Activated naive CD4-positive, alpha-beta T cell treated with anti-CD3 and anti-CD28 coated beads, Interleukin-2, amount 10 ng/mL, durations not matched to agents 7 days and 5 days (primary cell): ENCODE measurements at places on chromosomes 6 and 20.

DNA sequence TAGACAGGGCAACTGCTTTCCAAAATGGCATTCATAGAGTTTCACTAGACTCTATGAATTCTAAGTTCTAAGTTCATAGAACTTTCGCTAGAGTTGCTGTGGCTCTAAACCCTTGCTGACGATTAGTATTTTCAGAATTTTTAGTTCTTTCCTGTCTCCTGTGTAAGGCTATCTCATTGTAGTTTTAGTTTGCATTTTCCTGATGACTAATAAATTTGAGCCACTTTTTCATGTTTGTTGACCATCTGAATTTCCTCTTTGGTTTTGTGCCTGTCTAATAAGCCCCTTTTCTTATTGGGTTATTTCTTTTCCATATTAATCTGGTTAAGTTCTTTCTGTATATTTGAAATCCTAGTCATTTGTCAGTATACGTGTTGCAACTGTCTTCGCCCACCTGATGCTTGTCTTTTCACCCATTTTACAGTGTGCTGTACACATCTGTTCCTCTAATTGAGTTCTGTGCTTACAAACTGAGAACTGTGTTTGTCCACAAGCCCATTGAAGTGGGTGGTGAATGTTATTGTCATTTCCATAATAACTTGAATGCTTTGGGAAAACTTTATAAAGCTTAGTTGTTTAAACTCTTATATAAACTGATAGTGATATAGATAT lies 177.7 kb upstream of the CDYL start:
- no peak for DNase-seq

DNA sequence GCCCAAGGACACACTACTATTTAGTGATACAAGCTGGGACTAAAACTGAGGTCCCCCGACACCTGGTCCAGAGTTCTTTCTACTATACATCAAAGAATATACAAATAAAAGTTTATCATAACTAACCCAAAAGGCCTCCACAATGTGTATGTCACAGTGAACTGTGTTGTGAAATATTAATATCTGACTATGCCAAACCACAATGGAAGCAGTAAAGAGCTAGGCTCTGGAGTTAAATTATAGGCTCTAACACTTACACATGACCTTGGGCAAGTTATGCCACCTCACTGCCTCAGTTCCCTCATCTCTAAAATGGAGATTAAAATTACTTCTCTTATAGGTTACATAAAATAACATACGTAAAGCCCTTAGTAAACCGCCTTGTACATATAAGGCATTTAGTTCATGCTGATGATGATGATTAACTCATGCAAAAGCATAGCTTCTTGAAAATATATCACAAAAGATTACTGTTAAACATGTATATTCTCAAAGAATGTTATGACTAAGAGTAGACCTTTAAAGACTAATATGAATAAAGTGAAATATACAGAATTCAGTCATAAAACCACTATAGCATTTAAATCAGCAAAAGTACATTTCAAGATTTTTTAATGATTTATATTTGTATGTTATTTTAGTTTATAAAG lies 5.7 kb downstream of the SUPT3H start:
- no peak for DNase-seq

- no peak for DNase-seq
These were observed 291.2 kb downstream of the CDH26 start for GRCh38 chr20:60249436-60249835.

DNA sequence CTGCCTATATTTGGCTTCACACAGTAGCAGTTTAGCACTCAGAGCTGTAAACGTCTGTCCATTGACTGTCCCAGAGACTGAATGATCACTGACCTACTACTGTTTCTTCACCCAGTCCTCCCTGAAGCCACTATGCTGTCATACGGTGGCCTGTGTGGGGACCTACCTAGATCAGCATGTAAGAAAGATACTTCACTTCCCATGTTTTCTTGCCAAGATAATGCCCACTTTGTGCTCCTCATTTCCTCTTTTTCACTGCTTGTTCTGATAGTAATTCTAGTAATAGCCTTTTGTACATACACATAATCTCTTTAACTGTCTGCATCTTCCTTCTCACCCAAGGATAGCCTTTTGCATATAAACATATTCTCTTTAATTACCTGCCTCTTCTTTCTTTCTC lies 109.9 kb upstream of the TIAM2 start:
- no peak for DNase-seq

GRCh38 chr6:57324538-57324937 lies 7.1 kb downstream of the PRIM2 start:
- DNase-seq: no peak

DNA sequence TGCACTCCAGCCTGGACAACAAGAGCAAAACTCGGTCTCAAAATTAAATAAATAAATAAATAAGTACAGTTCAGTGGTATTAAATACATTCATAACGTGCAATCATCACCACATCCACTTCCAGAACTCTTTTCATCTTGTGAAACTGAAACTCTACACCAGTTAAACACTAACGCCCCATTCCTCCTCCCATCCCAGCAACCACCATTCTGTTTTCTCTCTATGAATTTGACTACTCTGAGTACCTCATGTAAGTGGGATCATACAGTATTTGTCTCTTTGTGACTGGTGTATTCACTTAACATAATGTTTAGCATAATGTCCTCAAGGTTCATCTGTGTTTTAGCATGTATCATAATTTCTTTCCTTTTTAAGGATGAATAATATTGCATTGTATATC lies 29.1 kb upstream of the SCML4 start:
- peak; percentile 64 for DNase-seq

- DNase-seq: no peak
These were observed 120.2 kb downstream of the TINAG start for GRCh38 chr6:54428431-54428830.

- DNase-seq: no peak
These were observed 3.3 kb downstream of the APCDD1L start for GRCh38 chr20:58511861-58512260.

DNA sequence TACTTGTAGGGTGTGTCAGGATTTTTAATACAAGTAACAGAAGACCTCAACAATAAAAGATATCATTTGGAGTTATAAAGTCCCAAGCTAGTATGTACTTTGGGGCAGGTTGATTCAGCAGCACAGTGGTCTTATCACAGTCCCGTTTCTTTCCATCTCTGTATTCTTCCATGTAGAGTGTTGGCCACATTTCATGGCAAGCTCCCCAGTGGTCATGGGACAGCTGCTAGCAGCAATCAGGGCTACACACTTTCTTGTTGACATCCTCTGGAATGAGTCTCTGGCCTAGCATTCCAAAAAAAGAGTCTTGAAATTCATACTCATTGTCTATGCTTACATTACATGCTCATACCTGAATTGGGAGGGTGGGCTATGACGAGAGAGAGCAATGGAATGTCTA lies 53.2 kb downstream of the SOBP start:
- no peak for DNase-seq

GRCh38 chr20:50296450-50297375 lies 106.1 kb downstream of the CEBPB start:
- DNase-seq: no peak

DNA sequence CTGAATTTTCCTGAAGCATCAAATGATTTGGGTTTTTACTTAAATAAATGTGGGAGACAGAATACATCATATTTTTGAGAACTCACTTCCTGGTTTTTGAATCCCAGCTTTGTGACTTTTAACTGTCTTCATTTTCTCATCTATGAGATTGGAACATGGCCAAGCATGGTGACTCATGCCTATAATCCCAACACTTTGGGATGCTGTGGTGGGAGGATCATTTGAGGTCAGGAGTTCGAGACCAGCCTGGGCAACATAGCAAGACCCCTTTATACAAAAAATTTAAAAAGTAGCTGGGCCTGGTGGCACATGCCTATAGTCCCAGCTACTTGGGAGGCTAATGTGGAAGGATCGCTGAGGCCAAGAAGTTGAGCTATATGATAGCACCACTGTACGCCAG lies 122.3 kb downstream of the QKI start:
- DNase-seq: no peak

DNA sequence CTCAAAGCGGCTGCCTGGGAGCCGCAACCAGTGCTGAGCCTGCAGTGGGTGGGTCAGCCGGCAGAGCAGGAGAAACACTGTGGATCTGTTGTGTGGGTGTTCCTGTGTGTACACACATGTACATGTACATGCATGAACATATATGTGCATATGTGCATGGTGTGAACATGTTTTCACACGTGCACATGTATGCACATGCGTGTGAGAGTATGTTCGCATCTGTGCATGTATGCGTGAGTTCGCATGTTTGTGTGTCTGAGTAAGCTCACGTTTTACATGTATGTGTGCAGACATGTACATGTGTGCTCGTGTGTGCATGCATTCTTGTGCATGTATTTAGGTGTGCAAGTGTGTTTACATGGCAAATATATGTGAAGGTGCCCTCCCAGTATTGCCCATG lies 302.6 kb downstream of the CDH4 start:
- DNase-seq: no peak

DNA sequence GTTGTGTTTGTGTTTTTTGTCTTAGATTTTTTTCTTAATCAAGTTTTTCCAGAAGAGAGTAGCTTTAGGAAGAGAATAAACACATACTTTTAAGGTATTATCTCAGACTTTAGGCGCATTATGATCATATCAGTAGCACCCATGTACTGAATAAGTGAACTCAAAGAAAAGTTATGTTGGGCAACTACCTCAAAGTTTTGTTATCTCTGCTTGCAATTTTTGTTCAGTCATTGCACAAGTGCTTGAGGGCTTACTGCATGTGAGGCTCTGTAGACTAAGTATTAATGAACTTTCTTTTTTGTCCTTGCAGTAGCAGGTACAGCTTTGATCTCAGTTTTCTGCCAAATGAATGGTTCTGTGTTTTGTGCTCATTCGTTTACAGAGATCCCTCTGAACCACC lies 189.0 kb downstream of the SLC16A10 start:
- DNase-seq: no peak

- DNase-seq: peak; percentile 64
These were observed 862 bp downstream of the UCKL1 start for GRCh38 chr20:63955281-63955826.

- DNase-seq: peak; percentile 52
These were observed 104.6 kb upstream of the EXOC2 start for GRCh38 chr6:797479-798077.

DNA sequence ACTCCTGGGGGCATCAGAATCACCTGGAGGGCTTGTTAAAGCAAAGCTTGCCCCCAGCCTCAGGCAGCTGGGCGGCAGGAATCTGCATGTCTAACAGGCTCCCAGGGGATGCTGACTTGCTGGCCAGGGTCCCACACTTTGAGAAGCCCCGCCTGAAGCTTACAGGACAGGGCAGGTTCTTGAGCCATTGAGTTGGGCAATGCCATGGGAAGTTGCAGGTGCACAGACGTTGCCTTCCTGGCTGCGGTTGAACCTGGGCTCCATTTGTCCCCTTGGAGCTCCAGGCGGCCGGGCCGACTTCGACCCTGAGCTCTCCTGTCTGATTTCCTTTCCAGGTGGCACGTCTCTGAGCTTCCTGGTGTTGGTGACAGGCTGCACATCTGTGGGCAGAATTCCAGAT lies 46.8 kb downstream of the SYNJ2 start:
- DNase-seq: no peak

DNA sequence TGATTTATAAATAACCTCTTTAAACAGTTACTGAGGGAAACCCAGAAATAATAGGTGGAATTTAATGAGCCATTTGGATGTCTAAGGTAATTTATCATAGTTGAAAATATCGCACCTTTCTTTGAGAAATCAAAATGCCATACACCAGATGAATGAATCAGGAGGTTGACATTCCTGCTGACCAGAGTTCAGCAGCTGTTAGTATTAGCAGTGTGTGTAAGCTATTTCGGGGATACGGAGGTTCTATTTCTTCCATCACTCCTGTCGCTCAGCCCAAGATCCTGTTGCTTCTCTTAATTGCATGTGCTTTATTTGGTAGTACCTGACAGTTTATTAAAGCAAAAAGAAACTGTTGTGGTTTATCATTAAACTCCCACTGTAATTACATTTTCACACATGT lies 67.1 kb downstream of the HDGFL1 start:
- DNase-seq: no peak
